ENCODE measurements at places on chromosomes 16 and 17.

DNA sequence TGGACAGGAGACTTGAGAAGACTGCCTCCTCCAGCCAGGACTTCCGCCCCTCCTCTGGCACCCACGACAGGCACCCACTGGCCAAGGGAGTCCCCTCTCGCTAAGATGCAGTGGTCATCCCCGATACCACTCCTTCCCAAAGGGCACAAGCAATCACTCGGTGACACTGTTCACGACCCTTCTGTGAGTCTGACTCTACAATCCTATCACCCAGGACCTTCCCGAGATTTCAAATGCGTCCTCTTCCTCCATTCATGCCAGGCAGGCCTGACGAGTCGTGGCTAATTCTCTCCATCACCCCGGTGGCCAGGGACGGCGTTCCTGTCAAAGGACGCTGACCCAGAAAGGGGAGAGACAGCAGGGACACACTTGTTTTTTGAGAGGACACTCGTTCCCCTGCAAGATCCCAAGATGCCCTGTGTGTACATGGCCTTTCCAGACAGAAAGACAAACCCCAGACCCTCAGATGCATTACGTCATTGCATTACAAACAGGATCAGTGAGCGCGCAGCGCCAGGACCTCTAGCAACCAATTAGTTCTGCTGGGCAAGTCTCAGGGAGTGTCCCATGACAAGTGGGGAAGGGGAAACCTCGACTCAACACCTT lies 12.2 kb downstream of the FBXO31 start:
- no peak for DNase-seq

GRCh38 chr16:12142157-12142556 lies 165.6 kb downstream of the SNX29 start:
- DNase-seq = no peak

- no peak for DNase-seq
Observed at GRCh38 chr16:78761427-78761826, 662.0 kb downstream of the WWOX start.

GRCh38 chr16:973366-973765 lies 2.6 kb upstream of the LMF1 start:
- DNase-seq = no peak

DNA sequence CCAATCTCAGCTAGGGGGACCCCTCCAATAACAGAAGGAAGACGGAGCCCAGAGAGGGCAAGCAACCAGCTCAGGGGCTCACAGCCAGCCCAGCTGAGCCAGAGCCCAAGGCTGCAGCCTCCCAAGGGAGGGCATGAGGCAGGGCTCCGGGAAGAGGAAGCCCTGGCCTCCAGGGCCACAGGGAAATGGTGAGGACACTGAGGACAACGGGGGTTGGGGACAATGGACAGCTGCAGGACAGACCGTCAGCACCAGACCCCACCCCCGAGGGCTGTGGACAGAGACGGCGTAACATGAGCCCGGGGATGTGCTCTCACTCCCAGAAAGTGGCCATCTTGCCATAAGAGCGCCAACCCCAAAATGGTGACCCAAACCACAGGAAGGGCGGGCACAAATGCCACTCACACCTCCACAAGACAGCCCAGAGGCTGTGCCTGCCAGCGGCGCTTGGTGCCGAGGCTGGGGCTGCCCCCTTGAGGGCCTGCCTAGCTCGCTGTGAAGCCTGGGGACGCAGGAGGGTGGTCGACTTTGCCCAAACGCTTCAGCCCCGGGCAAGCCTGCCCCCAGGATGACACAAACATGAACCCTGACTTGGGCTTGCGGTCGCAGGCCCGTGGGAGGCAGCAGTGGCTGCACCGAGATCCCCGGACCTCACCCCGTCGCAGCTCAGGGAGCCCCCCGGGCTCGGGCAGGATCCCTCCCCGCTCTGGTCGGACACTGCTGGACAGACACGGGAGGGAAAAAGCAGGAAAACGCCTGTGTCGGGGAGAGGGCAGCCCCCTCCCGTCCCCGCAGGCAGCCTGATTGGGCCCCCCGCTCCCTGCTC lies 10.5 kb downstream of the PIMREG start:
- DNase-seq = no peak

DNA sequence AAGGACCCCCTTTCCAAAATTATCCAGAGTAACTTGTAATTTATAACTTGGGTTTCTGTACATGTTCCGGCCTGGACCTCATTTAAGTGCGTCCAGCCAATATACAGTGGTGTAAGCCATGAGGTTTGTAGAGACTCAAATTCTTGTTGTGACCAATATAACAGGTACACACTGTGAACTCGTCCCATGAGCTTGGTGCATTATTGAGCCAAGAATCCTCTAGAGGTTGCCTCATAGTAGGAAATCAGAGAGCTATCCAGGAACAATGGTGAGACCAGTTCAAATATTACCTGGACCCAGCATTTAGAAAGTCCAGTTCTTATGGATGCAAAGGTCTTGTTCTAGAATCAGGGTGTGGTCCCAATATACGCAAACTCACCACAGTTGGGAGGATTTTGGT lies 138.2 kb downstream of the NPIPB5 start:
- no peak for DNase-seq

Measured in activated CD4-positive, alpha-beta T cell treated with anti-CD3 and anti-CD28 coated beads for 24 hours (primary cell).